ENCODE measurements at places on chromosomes 12 and 14.

GRCh38 chr14:60300019-60300418 lies 51.0 kb downstream of the PPM1A start:
- DNase-seq = no peak

GRCh38 chr12:117025481-117026151 lies 73.6 kb downstream of the TESC start:
- no peak for DNase-seq

- DNase-seq = no peak
These were observed 518.5 kb downstream of the SOX5 start for GRCh38 chr12:23431006-23431405.

GRCh38 chr12:13124656-13125505 lies 21.4 kb upstream of the GSG1 start:
- DNase-seq = no peak

- no peak for DNase-seq
These were observed 109.5 kb downstream of the PAX9 start for GRCh38 chr14:36771028-36771640.

GRCh38 chr12:34292736-34293625 lies 270.7 kb downstream of the ALG10 start:
- DNase-seq = no peak

DNA sequence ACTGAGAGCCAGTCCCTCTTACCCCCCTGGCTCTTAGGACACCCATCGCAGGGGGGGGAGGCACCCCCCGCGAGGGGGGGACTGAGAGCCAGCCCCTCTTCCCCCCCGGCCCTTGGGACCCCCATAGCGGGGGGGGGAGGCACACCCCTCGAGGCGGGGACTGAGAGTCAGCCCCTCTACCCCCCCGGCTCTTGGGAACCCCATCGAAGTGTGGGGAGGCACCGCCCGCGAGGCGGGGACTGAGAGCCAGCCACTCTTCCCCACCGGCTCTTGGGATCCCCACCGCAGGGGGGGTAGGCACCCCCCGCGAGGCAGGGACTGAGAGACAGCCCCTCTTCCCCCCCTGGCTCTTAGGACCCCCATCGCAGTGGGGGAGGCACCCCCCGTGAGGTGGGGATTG lies 48.8 kb downstream of the DDX11 start:
- DNase-seq = no peak

GRCh38 chr14:24253936-24254335 lies 9.0 kb downstream of the TGM1 start:
- DNase-seq = no peak

DNA sequence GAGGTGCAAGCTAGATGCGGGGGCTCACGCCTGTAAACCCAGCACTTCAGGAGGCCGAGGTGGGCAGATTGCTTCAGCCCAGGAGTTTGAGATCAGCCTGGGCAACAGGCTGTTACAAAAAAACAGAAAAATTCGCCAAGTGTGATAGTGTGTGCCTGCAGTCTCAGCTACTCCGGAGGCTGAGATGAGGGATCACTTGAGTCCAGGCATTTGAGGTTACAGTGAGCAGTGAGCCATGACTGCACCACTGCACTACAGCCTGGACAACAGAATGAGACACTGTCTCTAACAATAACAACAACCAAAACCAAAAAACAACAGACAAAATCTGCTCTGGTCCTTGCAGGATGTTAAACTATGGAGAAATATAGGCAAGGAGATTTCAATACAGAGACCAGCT lies 13.9 kb downstream of the BTBD7 start:
- no peak for DNase-seq

- DNase-seq = no peak
These were observed 188.4 kb upstream of the NAV3 start for GRCh38 chr12:77642246-77642645.

- no peak for DNase-seq
These were observed 40.8 kb downstream of the MIS18BP1 start for GRCh38 chr14:45212231-45212630.

GRCh38 chr12:75764091-75764841 lies 252.9 kb upstream of the KRR1 start:
- no peak for DNase-seq

DNA sequence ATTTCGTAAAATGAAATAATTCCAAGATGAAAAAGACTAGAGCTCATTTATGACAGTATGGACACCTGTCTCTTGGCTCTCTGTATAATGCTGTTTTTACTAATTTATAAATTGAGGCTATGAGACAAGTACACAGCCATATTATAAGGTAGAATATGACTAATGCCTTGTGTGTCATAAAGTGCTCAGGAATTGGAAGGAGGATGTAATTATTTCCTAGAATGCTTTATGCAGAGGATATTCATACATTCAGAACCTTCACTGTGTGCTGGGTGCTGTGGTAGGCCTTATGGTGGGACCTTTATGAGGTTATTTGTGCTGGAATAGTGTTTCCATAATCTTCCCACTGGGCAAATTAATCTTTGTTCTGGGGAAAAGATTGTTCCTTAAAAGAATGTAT lies 13.3 kb downstream of the PCNX1 start:
- DNase-seq = no peak

Measured in stimulated activated CD8-positive, alpha-beta memory T cell treated with anti-CD3 and anti-CD28 coated beads, Interleukin-15, amount 100 ng/mL, for 4 hours (primary cell).